ENCODE measurements at places on chromosomes 1 and 21.

GRCh38 chr1:60664086-60664625 lies 418.2 kb upstream of the NFIA start:
- no peak for DNase-seq

GRCh38 chr1:65170511-65171142 lies 22.6 kb downstream of the AK4 start:
- no peak for DNase-seq

DNA sequence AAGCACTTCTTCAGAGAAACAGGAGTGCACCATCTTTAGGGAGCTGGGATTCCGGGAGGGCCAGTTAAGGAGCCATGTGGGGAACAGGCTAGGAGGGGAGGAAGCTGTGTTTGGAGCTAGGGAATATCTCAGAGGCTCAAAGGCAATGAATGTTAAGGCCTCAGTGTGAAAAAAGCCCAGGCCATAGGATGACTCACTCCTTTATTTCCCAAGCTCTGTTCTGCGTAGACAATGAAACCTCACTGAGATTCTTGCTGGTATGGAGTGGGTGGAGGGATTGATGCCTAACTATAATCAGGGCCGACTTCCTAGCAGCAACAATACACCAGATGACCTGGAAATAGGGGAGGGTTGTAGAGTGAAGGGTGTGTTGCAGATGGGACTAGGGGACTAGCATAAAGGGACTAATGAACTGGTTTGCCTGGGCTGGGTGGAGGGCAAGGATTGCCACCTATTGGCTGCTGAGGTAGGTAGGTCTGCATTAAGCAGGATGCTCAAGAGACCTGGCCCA lies 2.1 kb downstream of the GNAT2 start:
- DNase-seq = no peak

DNA sequence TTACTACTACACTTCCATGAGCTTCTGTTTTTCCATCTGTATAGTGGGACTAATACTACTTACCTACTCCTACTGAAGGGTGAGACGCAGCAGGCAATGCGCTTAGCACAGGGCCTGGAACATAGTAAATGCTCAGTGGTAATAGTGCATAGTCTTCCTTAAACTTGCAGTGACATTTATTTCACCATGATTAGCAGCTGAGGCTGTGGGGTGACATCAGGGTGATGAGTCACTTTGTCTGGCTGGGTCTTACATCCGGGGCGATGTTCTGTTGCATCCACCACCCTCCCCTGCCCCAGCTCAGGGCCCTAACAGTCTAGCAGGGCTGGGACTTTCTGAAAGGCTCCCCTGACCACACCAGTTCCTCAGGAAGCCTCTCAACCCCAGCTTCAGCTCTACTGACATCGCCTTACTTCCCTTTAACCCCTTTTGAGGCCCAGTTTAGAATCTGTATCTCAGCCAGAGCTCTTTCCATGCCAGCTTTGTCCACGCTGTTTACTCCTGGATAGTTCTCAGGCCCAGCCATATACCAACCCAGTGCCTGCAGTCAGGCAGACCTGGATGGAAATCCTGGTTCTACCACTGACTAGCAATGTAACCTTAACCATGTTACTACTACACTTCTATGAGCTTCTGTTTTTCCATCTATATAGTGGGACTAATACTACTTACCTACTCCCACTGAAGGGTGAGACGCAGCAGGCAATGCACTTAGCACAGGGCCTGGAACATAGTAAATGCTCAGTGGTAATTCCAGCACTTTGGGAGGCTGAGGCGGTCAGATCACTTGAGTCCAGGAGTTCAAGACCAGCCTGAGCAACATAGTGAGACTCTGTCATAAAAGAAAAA lies 66.3 kb downstream of the CD58 start:
- peak; percentile 92 for DNase-seq

- DNase-seq = no peak
Measured at GRCh38 chr1:42142894-42143675, 10.1 kb upstream of the GUCA2B start.

- no peak for DNase-seq
Measured at GRCh38 chr1:30808067-30808662, 50.6 kb upstream of the LAPTM5 start.

DNA sequence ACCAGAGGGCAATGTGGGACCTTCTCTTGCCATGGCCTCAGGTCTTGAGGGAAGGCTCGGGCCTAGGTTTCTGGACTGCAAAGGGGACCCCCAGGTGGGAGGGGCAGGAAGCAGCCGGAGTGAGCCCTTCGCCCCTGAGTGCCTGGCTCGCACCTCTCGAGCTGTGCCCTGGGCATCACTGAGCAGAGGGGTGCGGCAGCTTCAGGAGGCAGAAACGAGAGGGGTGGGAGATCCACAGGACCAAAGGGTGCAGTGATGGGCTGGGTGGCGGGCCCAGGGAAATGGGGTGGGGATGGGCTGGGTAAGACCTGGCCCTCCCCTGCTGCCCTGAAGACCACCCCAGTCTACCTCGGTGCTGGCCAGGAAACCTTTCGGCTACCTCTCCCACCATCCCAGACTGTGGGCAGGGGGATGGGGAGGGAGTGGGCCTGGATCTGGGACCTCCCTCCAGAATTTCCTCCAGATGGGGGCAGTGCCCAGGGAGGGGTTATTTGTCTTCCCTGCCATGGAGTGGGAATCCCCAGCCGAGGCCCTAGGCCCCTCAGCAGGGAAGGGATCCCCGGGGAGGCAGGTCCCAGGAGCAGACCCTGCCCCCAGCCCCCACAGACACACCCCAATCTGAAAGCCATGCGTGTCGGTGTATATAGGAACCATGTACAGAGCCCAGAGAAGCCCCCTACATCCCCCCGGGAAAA lies 21.3 kb downstream of the A3GALT2 start:
- no peak for DNase-seq

- DNase-seq = no peak
Measured at GRCh38 chr1:222372221-222372620, 175.7 kb downstream of the HHIPL2 start.

DNA sequence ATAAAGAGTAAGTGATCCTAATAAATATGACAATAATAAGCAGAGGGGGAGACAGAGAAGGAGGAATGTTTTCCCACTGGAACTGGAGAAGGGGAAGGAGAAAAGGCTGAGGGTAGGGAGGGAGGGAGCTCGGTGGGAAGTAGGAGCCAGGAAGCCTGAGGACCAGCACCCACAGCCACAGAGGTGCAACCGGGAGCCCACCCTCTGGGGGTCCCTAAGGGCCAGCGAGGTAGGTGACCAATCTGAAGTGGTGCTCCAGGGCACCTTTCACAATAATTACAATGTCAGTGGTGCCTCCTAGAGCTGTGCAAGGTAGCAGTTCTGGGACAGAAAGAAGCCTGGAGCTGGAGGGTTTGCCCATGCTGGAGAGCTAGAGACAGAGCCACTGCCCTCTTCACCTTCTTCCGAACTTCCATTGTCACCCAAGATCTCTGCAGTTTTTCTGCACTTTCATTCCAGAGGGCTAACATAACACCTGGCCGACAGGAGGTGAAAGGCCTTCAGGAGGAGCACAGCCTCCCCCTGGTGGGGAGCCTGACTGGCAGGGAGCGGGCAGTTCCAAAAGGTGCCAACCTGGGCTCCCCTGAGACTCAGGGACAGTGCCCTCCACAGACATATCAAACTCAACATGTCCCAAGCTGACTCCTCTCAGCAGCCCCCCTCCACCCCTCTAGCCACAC lies 4.1 kb upstream of the AHCYL1 start:
- no peak for DNase-seq

DNA sequence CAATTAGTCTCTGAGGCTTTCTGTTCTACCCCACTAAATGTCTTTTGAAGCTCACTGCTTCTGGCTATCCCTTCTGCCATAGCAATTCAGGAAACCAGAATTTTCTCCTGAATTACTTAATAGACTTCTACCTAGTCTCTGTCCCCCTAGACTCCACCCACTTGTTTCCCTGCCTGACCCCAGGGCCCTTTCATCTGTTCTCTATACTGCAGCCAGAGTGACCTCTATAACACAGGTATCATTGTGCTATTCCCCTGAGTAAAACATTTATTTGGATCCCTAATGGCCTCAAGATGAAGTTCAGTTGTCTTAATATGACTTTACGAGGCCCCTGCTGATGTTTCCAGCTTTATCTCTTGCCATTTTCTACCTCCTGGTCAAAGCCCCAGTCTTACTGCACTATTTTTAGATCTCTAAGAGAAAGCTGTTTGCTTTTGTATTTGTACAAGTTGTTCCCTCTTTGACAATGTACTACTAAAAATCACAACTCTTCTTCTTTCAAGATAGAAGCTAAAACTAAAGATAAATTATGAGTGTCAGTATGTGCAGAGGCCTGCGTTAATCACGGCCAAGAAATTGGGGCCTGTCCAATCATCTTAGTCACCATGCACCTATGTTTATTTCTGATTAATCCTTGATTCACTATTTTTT lies 54.5 kb downstream of the ATP1B1 start:
- no peak for DNase-seq

- no peak for DNase-seq
Measured at GRCh38 chr1:29630756-29631155, 394.4 kb downstream of the PTPRU start.

GRCh38 chr1:4653328-4653660 lies 1.1 kb upstream of the AJAP1 start:
- no peak for DNase-seq

DNA sequence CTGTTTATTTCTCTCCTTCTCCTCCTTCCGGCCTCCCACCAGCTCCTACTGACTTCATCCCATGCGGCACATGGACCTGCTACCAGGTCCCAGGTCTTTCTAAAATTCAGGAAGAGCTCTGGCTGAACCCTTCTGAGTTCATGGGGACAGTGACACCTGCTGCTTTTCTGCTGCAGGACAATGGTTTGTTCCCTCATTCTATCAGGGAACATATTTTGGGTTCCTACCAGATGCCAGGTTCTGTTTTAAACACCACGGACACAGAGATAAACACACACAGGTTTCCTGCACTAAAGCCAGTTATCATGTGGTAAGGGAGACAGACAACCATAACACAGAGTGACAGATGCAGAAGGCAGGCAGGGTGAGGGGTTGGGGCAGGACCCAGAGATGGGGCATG lies 114.0 kb upstream of the RAB4A start:
- no peak for DNase-seq

DNA sequence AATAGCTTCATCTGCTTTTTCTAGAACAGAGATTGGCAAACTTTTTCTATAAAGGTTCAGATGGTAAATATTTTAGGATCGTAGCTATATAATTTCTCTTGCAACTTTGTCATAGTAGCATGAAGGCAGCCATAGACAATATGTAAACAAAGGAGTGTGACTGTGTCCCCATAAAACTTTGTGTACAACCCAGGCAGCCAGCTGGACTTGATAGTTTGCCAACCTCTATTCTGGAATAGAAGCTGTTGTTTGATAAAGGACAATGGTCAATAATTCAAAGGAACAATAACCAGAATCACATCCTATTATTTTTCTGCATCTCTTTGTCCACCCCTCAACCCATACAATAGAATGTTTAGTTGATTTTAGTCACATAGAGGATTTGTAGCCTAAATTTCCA lies 286.7 kb downstream of the LMX1A start:
- no peak for DNase-seq

DNA sequence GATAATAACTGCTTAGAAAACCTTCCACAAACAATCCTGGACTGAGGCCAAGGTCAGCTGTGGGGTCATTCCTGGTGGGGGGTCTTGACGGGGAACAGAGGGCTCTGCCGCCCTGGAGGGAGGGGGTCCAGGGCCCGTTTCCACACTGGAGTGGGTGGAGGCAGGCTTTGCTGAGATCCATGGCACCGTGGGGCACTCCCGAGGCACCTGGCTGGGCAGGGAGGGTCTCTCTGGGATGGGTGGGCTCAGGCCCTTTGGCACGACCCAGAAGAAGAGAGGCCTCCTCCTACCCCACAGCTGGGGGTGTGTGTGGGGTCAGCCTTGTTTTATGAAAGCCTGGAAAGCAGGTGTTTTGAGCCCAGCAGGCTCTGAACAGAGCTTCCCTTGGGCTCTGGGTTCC lies 5.1 kb downstream of the MMEL1 start:
- no peak for DNase-seq

GRCh38 chr1:52364235-52364839 lies 1.7 kb downstream of the CC2D1B start:
- DNase-seq = no peak

DNA sequence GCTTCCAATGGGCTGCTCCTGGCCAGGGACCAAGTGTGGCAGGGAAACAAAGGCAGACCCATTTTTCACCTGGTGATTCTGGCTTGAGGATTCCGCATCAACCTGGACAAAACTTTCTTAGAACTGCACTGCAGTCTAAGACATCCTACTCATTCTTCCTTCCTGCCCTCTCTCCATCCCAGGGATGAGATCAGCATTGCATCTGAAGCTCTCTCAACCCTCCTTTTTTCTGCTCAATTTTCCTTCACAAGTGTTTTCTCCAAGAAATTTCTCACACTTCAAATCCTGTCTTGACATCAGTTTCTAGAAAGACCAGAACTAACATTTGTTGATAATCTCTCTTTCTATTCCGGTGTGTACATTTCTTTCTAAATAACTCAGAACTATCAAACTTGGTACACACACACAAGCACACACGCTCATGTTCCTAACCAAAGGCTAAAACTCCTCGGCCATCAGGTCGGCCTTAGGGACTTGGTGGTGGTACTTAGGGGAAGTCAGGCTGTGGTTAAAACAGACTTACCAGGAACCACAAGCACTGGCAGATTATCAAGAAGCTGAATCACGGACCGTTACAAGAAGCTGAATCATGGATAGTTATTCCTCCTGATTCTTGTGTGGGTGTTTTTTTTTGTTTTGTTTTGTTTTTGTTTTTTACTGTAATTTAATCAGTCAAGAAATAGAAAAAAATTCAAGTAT lies 21.0 kb upstream of the CXADR start:
- DNase-seq = no peak

DNA sequence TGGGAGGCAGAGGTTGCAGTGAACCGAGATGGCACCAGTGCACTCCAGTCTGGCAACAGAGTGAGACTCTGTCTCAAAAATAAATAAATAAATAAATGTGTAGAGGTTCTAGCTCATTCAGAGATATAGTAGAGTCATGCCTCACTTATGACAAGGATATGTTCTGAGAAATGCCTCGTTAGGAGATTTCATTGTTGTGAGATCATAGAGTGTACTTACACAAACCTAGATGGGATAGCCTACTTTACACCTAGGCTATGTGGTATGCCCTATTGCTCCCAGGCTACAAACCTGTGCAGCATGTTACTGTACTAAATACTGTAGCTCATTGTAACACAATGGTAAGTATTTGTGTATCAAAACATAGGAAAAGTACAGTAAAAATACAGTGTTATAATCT lies 155.3 kb upstream of the JUN start:
- DNase-seq = no peak

- DNase-seq = no peak
Measured at GRCh38 chr1:70156529-70157120, 48.8 kb downstream of the LRRC40 start.

- DNase-seq = no peak
Measured at GRCh38 chr21:45248893-45249381, 38.8 kb downstream of the POFUT2 start.

GRCh38 chr1:101167891-101168290 lies 68.9 kb upstream of the S1PR1 start:
- DNase-seq = no peak

All from T-helper 2 cell (primary cell).